Stimulated activated CD4-positive, alpha-beta T cell treated with anti-CD3 and anti-CD28 coated beads, Interleukin-1b, Interleukin-23, amount 100 ng/mL, for 4 hours (primary cell): ENCODE measurements at places on chromosomes 12 and 14.

GRCh38 chr12:124126950-124127655 lies 154.1 kb downstream of the ZNF664 start:
- no peak for DNase-seq

- no peak for DNase-seq
Observed at GRCh38 chr14:104394409-104394851, 185.1 kb upstream of the C14orf180 start.

- DNase-seq: no peak
Observed at GRCh38 chr14:91580876-91581577, 70.9 kb upstream of the PPP4R3A start.

DNA sequence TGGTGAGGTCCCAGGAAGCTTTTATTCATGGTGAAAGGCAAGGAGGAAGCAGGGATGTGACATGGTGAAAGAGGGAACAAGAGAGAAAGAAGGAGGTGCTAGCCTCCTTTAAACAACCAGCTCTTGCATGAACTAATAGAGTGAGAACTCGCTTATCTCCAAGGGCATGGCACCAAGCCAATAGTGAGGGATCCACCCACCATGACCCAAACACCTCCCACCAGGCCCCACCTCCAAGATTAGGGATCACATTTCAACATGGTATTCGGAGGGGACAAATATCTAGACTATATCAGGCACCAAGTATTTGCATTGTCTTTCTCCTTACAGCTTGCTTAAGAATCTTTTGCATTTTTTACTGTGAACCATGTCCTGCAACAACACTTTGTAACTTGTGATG lies 91.9 kb upstream of the DHRS4 start:
- DNase-seq: no peak

GRCh38 chr12:92469837-92470236 lies 233.0 kb upstream of the PLEKHG7 start:
- no peak for DNase-seq

- no peak for DNase-seq
Observed at GRCh38 chr12:64757771-64758170, 1.4 kb downstream of the GNS start.

DNA sequence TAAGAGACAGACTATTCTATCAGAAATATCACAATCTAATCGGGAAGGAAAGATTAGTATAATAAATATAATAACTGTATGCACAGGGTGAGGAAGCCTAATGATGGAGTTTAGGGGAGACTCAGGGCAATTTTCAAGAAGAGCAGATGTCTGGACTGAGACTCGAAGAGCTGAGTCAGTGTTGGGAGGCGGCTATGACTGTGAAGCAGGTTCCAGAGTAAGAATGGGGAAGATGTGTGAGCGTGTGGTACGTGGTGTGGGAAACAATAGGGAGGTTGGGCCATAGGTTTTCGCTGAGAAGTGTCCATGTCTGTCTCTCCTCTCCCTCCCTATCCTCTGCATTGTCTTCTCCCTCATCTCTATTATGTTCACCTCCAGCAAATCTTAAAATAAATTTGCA lies 85.6 kb downstream of the LMO3 start:
- no peak for DNase-seq

DNA sequence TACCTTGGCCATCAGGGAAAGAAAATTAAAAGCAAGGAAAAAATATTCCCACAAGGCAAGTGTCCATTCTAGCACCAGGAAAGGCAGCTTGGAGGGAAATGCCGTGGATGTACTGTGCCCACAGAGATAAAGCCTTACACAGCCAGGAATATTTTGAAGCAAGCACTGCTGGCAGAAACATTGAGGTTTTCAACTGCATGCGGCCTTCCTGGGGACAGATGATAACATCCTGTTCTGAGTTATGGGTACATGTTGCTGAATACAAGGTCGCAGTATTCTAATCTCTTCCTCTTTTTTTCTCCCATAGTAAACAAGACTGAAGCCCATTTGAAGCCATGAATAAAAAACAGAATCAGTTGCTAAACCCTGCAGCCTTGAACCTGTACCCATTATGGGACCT lies 197.1 kb downstream of the BTG1 start:
- no peak for DNase-seq
